ENCODE measurements at places on chromosomes 11 and 22.
A peak's percentile ranks its signal among the peaks of the same experiment; 100 is the strongest.

GRCh38 chr22:37484480-37485394 lies 1.4 kb downstream of the MFNG start:
- peak; percentile 69 for DNase-seq

GRCh38 chr11:124605719-124606118 lies 5.5 kb upstream of the PANX3 start:
- no peak for DNase-seq

DNA sequence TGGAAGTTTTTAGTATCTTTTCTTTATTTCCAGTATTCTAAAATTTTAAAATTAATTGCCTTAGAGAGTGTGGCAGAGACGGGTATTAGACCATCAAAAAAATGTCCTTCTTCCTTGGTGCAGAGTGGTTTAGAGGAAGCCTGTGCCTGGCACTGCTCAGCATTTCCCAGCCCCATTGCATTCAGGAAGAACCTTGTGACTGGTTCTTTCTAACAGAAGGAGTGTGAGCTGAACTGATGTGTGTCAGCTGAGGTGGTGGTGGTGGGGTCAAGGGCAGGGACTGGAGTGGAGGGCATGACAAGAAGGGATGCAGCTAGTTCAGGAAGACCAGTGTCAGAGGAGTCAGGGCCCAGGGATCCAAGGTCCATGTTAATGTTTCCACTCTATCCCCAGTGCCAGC lies 58.7 kb upstream of the FDX1 start:
- no peak for DNase-seq

- DNase-seq, result no peak
Measured at GRCh38 chr11:112316971-112317370, 56.3 kb upstream of the PLET1 start.

DNA sequence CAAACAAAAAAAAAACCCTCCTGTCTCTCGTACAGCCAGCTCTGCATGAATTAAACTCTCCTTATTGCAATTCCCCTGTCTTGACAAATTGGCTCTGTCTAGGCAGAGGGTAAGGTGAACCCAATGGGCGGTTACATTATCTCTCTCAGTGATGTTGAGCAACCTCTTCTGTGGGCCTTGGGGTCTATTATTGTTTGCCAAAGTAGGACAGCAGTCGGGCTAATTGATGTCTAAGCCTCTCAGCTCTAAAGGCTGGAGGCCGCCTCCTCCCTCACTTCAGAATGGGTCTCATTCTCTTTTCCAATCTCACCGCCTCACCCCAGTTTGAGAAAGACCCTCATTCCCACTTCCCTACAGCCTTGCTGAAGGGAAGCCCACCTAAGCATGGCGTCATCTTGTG lies 1.3 kb upstream of the SLC25A45 start:
- DNase-seq, result no peak

- no peak for DNase-seq
Measured at GRCh38 chr22:17980638-17981051, 43.7 kb downstream of the MICAL3 start.

DNA sequence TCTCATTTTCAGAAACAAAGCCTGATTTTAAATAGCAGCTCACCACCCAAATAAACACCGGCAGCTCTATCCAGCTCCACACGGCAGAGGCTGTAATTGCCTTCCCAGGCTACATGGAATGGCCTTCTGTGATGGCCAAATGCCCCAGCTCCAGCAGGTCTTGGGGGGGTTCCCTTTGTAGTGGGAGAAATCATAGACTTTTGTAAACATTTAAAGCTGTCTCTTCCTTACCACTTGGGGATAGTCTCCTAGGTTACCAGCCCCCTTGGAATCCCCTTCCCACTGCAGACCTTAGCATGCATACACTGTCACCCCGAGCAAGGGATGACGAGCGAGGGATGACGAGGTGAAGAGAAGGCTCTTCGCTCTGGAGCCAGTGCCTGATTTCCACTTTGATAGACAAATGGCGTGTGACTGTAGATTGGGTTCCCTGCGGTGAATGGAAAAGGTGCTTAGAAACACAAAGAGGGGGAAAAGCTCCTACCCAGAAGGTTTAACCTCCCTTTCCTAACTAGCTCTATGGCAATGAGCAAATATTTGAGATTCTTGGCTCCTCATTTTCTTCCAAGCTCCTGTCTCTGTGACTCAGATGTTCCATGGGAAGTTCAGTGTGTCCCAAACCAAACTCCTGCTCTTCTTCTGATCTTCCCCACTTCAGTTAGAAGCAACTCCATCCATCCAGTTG lies 108.0 kb upstream of the CADM1 start:
- no peak for DNase-seq

DNA sequence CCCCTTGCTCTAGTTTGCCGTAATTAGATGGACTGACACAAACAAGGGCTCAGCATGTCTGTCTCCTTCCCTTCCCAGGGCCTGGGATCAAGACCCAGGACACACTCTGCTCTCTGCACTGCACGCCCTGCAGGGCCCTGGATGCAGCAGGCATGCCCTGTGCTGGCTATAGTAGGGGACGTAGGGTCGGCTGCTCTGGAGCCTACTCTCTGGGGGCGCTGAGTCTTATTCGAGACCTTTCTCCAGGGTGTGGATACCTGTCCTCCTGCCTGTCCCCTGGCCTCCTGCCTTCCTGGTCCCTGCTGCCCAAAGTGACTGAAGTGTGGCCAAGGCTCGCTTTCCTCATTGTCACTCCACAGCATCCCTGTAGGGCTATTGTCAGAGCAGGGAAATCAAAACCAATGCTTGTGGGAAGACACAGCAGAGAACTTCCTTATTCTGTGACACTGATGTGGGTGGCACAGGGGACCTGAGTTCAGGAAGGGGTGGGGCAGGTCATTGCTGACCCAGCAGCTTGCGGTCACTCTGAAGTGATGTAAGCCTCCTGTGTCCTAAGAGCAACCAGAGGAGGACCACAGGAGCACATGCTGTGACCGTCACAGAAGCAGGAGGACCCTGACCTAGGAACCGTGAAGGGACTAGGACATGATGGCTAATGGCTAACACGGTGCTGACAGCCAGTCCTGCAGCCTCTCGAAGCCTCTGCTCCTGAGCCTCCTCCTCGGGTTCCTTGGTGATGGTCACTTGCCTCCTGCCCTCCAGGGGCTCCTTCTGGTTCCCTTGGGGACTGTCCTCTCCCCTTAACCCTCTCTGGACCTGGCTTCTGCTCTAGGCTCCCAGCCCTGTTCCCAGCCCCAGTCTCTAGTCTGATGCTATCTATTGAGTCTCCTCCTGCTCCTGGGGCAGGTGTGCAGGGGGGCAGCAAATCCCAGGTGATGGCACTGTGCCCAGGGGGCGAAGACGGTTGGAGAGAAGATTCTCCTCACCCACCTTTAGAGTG lies 10.3 kb downstream of the APOBEC3A start:
- DNase-seq, result no peak

GRCh38 chr11:64037027-64037634 lies 1.4 kb downstream of the FLRT1 start:
- no peak for DNase-seq

DNA sequence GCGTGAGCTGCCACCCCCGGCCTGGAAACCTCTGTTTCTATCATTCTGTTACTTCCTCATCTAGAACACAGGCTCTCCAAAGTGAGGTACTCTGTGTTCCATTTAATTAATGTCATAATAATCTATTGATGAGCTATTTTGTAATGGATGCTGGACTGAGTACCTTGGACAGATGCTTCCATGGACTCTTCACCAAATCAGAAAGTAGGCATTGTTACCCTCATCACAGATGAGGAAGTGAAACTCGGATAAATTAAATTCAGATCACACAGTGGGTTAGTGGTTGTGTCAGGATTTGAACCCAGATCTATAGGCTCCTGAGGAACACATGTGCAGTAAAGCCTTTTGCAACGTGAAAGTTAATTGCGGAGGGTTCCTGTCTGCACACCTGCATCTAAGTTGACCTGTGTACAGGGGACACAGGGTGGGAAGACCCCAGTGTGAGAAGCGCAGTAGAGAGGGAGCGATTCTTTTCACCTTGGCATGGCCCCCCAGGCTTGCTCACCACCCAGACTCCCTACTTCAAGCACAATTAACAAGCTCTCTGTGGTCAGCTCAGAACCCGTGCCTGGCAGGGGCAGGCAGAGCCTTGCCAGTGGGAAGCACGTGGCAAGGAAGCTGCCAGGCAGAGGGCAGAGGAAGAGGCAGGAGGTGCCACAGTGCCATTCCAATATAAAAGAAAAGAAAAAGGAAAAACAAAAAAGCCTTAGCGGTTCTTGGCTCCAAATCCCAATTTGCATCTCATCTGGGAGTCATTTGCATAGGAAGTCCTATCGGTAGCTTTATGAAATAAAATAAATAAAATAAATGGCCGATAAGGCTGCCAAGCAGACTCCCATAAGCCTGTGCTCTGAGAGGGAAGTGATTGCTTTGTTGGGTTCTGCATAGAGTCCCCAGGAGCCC lies 239.3 kb downstream of the GRIK4 start:
- DNase-seq, result no peak

DNA sequence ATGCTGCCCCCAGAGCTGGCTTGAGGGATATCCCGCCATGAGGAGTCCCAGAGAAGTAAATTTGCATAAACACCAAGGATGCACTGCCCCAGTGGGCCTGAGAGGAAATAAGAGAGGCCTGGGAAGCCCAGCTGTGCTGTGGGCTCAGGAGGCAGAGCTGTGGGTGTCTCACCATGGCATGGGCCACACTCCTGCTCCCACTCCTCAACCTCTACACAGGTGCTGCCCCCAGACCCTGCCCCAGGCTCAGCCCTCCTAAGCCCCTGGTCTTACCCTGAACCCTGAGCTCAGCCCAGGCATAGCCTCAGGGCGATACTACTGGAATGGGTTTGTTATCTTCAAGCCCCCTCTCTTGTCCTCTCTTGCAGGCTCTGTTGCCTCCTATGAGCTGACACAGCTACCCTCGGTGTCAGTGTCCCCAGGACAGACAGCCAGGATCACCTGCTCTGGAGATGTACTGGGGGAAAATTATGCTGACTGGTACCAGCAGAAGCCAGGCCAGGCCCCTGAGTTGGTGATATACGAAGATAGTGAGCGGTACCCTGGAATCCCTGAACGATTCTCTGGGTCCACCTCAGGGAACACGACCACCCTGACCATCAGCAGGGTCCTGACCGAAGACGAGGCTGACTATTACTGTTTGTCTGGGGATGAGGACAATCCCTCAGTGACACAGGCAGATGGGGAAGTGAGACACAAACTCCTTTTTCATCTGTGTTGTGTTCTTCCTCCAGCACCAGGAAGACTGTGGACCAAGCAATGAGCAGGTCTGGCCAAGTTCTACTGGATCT lies 59.9 kb downstream of the GGTLC2 start:
- no peak for DNase-seq

- DNase-seq, result no peak
Measured at GRCh38 chr11:83174008-83174407, 17.1 kb downstream of the PCF11 start.

DNA sequence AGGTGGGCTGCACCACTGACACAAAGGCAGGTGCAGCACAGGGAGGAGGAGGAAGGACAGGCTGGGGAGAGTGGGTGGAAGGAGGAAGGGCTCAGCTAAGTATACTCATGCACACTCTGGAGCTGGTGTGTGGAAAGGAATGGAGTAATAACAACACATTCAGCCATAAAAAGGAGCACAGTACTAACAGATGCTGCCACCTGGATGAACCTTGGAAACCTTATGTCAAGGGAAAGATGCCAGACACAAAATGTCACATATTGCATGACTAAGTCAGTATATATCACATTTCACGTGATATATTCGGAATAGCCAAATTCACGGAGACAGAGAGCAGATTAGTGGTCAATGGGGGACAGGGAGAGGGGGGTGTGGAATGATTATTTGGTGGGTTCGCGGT lies 389.6 kb upstream of the SYN3 start:
- DNase-seq, result no peak

DNA sequence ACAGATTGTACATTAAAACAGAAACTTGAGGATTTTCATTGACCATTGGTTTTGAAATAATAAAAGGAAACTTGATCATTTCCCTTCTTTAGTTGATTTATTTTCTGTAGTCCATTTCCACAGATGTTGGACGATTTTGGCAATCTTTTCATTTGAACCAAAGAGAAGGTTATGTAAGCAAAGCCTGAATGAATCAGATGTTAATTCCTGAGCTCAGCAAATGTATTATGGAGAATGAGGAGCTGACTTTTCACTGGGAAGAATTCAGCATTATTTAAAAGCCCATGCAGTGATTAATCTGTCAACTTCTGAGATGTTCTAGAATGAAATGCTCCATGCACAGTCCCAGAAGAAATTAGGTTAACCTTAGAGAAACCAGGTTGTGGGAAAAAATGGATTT lies 29.0 kb downstream of the ELMOD1 start:
- no peak for DNase-seq

DNA sequence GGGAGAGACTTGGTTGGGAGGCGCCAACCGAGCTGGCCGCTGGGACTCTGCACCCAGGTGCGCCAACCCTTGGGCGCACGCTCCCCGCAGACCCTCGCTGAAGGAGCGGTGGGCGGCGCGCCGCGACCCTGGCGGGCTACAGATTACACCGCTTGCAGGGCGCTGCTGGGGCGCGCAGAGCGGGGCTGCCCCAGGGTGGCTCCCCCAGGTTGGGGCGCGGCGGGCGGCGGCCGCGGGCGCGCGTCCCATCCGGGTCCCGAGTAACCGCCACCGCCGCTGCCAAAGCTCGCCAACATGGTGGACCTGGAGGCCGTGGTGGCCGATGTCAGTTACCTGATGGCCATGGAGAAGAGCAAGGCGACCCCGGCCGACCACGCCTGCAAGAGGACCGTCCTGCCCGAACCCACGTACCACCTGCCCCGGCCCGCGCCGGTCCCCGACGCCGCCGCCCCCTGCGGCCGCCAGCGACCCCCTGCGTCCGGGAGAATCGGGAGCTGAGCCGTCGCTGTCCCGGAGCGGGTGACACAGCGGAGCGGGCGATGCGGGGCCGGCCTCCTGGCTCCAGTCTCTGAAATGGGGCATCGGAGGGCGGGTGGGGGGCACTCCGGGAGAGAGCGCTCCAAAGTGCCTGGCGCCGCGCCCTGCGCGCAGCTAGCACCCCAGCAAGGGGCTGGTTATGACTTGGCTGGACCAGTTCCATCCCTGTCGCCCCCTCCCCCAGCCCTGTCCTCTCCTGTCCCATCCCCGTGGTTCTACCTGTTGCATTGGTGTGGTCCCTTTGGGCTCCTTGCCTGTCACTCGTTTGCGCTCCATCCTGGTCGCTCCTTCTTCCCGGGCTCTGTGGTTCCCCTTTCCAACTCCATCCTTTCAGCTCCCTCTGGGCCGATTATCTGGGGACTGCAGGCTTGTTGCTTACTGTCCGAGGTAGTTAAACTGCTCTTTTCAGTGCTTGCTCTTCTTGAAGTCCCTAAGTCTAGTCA lies 143.3 kb upstream of the GRK3 start:
- DNase-seq, result no peak

DNA sequence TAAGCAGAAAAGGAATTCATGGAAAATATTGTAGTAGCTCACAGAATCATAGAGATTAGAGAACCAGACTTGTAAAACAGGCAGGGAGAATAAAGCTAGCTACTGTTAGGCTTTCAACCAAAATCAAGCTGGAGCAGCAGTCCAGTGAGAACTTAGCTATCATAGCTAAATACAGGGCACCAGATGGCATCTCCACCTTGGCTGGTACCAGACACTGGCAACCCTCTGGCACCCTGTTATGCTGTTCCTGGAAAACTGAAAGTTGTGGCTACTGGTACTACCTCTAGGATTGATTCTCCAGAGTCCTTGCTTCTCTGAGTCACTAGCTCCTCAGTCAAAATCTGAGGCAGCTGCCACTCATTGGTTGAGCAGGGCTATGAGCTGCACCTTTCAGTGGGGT lies 6.0 kb upstream of the DRD2 start:
- no peak for DNase-seq

- DNase-seq, result no peak
Measured at GRCh38 chr11:65773784-65774411, 6.9 kb downstream of the AP5B1 start.
